Esophagus squamous epithelium (tissue), 5 donors: ENCODE measurements at places on chromosomes 2 and 18.

- DNase-seq = no peak
Measured at GRCh38 chr2:156031121-156031520, 301.4 kb downstream of the NR4A2 start.

DNA sequence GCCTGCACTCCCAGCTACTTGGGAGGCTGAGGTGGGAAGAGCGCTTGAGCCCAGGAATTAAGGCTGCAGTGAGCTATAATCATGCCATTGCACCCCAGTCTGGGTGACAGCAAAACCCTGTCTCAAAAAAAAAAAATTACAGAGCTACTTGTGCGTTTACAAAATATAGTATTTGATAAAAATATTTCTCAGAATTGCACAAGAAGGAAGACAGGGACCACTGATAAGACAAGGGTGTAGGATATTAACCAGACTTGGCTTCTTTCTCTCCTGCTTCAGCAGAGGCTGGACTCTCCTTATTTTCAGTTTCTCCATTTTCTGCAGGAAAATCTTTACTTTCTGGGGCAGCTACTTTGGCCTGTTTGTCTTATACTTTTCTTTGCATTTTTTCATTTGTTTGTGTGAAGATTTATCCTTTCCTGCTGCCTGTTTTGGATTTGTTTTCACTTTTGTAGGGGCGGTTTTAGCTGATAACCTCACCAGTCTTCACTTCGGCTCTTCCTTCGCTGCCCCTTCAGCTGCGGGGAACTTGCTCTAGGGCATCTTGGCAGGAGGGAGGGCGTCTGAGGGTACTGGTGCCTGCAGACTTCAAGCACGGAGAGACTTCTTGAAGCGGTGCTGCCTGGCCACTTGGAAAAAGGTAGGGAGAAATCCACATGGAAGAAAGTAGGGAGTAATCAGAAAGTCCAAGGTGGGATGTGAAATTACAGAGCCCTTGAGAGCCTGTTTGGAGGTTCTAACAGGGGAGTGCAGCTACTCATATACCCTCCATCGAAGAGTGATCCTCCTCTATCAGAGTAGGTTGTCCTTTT lies 14.9 kb upstream of the ZDBF2 start:
- no peak for DNase-seq

DNA sequence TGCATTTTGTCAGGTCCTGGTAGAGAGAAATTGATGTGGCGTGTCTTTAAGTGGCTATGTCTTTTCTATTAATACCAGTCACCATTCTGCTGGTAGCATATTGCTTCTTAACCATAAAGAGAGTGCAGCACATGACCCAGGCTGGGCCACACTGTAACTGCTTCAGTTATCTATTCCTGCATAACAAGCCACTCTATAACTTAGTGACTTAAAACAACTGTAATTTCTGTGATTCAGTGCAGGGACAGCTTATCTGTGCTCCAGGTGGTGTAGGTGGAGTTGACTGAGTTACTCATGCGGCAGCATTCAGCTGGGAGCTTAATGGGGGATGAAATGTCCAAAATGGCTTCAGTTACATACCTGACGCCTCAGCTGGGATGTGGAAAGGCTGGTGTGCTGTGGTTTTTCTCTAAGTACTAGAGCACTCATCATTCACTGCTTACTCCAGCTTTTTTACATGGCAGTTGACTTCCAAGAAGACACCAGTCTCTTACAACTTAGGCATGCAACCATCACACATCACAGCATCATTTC lies 742.4 kb downstream of the SATB2 start:
- no peak for DNase-seq

- DNase-seq = no peak
Measured at GRCh38 chr2:32008805-32009515, 1.8 kb downstream of the MEMO1 start.

DNA sequence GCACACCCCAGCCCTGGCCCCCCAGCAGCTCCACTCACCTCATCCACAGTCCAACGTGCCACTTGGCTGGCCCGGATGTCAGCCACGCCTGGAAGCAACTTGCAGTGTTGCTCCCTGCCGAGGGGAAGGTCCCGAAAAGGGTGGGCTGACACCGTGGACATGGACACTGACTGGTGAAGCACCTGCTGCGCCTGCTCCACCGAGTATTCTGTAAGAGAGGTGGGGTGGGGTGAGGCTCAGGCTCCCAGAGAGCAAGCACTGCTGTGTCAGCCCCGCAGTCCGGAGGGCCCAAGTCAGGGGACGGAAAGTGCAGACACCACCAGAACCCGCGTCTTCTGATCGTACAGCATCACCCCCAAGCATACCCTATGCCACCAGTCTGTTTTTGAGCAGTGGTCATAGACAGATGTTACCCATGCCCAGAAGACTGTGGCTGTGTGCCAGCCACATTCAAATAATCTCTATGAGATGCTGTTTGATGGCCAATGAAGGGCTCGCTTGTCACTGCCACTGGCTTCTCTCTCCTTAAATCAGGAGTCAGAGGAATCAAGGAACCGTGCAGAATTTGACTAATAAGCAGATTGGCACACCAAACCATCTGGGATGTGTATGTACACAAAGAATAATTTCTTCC lies 74.2 kb upstream of the TMEM200C start:
- DNase-seq = no peak

DNA sequence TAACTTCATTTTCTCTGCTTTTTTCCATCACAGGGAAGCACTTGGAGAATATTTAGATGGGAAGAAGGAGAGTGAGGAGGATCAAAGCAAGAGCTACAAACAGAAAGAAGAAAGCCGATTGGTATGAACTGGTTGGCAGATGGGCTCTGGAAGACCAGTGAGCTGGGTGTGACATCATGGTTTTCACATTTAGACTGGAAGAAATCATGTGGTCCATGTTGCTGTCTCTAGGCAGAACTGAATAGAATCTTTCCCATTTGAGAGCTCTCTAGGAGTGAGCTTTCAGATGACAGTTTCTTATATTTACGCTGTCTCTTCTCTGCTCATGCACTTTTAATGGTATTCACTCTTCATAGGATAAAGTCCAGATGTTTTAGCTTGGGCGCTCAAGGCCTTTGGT lies 12.6 kb downstream of the DRC1 start:
- DNase-seq = no peak

DNA sequence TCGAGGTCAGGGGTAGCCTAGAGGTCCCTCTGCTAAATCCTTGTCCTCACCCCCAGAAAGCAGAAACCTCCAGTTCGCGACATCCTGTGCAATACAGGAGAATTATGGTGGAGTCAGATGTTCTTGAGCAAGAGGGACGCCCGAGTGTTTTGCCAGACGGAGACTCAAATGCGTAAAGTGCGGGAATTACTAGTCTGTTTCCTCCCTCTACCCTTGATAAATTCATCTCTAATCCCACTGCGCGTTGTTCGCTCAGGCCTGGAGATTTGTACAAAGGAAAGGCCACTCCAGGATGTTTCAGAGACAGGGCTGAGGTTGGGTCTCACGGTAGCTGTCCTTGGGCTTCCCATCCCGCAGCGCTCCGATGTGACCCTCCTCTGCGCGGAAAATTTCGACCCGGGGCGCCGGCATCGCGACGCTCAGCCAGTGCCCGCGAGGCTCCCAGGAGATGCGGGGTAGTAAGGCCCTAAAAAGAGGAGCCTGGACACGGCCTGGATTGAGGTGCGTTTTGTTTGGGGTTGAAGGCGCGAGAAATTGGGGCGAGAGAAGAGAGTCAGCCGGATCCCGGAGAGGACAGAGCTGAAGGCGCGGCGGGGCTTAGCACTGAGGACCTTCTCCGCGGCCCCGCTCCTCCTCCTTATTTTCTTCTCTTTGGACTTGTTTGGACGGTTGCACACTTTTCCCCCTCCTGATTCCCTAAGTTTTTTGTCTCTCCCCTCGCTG lies 2.6 kb upstream of the NEUROD1 start:
- no peak for DNase-seq

DNA sequence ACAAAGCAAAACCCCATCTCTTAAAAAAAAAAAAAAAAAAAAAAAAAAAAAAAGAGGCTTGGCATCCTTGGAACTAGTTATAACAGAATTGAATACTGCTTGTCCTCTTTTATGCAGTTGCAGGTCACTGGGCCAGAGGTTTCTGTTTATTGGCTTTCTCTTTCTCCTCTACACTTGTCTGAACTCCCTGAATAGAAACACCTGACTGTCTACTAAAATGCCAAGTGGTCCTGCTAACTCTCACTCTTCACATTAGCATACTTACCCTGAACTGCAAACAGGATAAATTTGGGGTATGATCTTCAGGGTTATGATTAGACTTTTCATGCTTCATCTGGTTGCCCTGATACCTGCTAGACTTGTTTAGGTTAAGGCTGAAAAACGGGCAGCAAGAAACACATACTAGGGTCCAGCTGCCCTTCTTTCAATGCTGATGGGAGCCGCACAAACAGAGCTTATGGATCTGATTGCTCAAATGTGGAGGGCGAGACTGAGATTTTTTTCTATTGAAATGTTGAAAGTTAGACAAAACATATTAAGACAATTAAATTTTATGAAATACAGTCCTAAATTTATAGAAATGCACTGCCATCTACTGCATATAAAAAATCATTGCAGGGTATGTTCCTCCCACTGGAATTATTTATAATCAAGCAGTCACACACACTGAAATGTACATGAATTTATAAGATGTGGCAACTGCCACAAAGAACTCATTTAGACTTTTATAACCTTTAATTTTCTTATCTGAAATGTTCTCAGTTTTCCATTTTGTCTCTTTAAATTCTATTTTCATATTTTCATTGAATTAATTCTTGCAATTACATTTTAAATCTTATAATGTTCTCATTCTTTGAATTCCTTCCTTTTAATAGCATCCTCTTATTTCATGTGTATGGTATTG lies 40.8 kb downstream of the GTF3C3 start:
- no peak for DNase-seq

- no peak for DNase-seq
Measured at GRCh38 chr2:172997031-172997430, 78.6 kb upstream of the MAP3K20 start.

DNA sequence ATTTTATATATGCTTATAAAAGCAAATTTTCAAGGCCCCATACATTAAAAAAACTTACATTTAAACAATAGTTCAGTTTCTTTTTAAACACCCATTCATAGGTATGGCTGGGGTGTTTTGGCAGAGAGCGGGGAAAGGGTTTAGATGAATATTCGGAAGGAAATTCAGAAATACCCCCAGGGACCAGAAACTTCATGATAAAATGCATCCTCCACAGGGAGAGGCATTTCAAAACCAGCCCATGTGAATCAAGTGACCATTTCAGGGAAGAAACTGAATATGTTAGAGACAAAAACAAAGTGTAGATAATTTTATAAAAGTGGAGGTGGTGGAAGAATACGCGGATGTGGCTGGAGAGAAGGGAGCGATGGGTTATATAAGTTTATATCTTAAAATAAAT lies 327.1 kb downstream of the TGIF1 start:
- DNase-seq = no peak

DNA sequence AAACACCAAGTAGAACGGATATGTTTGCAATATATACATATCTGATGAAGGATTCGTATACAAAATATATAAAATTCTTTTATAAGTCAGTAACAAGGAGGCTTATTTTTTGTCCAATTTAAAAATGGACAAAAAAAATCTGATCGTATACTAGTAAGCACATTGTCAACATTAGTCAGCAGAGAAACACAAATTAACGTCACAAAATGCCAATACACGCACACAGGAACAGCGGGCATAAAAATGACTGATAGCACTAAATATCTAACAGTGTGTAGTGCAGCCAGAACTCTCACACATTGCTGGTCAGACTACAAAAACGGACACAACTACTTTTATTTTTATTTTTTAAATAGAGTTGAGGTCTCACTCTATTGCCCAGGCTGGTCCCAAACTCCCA lies 69.5 kb downstream of the LAMA1 start:
- DNase-seq = no peak

GRCh38 chr18:57569133-57569532 lies 17.4 kb downstream of the FECH start:
- DNase-seq = no peak

DNA sequence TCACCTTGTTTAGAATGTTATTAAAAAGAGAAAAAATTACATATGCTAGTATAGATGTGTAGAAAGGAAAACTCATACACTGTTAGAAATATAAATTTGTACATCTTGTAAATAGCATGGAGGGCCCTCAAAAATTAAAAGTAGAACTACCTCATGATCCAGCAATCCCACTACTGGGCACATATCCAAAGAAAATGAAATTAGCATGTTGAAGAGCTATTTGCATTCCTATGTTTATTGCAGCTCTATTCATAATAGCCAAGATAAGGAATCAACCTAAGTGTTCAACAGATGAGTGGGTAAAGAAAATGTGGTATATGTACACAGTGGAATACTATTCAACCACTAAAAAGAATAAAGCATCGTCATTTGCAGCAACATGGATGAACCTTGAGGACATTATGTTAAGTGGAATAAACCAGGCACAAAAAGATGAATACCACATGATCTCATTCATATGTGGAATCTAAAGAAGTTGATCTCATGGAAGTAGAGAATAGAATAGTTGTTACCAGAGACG lies 251.5 kb upstream of the THUMPD2 start:
- DNase-seq = no peak

- DNase-seq = no peak
Measured at GRCh38 chr18:42001801-42002200, 46.8 kb downstream of the PIK3C3 start.

DNA sequence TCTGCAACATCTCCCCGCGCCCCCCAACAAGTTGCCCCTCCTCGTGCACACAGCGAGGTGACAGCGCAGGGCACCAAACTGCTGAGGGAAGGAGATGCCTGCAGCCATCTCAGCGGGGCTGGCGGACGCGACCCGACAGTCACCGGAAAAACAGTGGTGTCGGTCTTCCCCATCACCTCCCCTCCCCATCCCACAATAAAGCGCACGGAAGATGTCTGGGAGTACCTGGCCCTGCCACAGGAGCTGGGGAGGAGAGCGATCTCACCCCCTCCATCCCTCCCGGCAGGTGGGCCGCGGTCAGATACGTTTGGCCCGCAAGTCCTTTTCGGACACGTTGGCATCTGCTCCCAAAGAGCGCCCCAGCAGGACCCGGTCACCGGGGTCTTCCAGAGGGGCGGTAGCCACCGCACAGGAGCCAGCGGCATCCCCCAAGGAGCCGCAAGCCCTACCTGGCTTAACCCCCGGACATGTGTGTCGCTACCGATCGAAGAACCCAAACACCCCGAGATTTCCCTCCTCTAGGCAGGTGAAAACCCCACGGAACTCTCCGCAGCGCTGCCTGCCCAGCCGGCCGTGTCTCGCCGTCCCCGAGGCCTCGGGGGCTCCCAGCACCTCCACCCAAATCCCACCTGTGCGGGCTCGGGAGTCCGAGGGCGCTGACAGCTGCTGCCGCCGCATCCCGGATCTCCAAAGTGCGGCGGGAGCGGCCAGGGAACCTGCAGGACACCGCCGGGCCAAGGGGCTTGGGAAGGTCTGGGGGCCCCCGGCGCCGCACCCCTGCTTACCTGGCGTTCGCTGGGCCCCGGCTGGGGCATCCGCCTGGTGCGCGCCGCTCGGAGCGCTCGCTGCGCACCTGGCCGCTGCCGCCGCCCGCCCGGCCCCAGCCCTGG lies 657 bp downstream of the ATP8B1 start:
- DNase-seq = no peak

- DNase-seq = no peak
Measured at GRCh38 chr2:235521844-235522243, 28.0 kb downstream of the AGAP1 start.
